ENCODE measurements at places on chromosomes 7 and 10.

DNA sequence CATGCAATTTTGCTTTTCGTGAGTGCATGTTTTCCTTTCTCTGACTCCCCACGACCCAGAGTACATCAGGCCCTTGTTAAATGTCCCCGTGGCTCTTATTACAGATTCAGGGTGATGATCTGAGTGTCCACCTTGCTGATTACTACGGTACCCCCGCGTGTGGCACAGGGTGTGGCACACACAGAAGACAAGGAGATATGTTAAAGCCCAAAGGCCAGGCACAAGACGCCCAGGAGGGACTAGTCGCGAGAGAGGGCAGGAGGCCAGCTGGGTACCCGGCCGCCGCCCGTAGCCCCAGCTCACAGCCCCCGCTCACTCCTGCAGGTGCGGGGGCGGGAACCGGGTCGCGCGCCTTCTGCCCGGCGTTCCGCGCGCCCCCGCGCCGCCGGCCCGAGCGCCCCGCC, 281 bp upstream of the EXOC6 start:
- no peak for DNase-seq

- no peak for DNase-seq
These were observed 17.2 kb downstream of the ZNF488 start for GRCh38 chr10:47366731-47367460.

DNA sequence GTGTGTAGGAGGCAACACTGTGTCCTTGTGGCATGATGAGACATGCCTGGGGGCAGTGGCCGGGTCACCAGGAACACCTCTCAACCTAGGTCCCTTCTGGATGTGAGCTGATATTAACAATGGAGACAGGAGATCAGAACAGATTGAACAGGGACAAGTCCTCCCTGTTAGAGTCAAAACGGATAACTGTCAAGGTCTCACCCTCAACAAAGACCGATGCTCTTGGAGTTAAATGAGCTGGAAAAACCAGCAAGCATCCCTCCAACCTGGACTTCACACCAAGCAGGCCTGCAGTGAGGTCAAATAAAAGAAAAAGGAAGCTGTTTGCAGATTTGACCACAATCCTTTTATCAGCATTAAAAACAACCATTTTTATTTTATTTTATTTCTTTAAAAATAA, 49.0 kb downstream of the SLIT1 start:
- no peak for DNase-seq

DNA sequence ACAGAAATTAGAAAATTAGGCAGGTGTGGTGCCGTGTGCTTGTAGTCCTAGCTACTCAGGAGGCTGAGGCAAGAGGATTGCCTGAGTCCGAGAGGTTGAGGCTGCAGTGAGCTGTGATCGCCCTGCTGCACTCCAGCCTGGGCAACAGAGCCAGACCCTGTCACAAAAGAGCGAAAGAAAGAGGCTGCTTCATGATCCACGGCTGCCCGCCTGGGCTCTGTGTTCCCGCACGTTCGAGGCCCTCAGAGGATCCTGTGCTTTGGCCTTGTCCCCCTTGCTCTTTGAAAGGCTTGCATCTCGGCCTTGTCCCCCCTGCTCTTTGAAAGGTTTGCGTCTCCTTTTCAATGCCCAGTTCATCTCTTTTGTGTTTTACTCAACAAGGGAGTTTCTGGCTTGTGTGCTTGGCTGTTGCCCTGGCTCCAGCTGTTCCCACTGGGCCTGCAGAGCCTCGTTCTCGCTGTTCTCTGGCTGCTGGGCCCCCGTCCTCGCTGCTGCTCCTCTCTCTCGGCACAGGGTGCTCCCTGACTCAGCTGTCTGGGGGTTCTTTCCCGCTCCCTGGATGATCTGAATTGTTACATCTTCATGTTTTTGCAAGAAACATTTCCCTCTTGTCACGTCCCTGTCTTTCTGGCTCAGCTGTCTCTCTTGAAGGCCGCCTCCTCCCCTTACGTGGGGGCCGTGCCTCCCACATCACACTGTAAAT, 45.1 kb upstream of the INPP5A start:
- no peak for DNase-seq

- DNase-seq, result no peak
These were observed 846.8 kb downstream of the NRG3 start for GRCh38 chr10:82721831-82722230.

GRCh38 chr7:157651366-157652160, 314.8 kb downstream of the DNAJB6 start:
- DNase-seq, result no peak

GRCh38 chr10:119132521-119133345, 28.8 kb downstream of the DENND10 start:
- DNase-seq, result no peak

- no peak for DNase-seq
These were observed 959 bp upstream of the ATRNL1 start for GRCh38 chr10:115092258-115092554.

DNA sequence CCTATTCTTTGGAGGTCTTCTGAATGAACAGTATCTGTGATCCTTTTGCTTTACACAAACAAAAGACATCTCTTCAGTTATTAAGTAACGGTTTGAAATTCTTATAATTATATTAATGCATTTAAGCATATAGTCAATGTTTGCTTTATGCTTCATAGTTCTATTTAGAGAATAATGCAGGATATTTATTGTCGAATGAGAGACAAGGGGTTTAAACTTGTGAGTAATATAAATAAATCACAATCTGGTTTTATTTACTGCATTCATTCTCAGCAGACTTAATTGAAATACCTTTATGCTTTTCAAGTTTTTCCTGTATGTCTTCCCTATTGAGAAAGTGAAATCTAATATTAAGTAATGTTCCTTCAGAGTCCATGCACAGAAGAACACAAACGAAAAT, 149.5 kb upstream of the LRRN3 start:
- DNase-seq, result no peak

- no peak for DNase-seq
These were observed 200.3 kb upstream of the PCLO start for GRCh38 chr7:83362871-83363550.

DNA sequence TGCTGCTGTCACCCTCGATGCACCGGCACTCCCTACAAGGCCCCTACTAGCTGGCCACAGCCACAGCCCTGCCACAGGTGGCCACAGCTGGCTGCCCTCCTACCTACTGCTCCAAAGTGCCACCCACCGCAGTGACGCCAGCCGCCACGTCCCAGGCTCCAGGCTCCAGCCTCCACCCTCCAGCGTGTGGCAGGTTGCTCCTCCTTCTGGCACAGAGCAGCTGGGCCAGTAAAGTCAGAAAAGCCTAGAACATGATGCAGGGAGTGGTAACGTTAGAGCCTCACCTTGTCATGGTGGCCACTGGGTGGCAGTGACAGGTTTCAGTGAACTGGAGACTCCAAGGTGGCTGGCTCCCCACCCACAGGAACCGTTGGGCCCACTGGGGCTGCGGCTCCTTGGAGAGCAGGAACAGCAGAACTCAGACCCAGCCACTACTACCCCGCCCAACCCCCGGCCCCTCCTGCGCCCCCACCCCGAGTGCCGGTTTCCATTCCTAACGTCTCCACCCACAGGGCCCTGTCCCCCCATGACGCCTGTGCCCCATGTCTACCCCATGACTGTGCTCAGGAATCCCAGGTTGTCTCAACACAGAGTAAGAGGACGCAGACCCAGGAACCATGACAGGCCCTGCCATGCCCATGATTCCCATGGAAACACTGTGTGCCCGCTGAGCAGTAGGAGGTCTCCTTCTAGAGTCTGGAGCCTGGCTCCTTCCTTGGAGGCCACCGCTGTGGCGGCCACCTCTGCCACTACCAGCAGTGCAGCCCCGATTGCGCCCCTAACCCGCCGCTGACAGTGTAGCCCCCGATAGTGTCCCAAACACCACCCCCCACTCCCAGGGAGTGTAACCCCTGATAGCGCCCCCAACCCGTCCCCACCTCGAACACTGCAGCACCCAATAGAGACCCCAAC, 52.3 kb upstream of the ZNF33B start:
- DNase-seq, result no peak

DNA sequence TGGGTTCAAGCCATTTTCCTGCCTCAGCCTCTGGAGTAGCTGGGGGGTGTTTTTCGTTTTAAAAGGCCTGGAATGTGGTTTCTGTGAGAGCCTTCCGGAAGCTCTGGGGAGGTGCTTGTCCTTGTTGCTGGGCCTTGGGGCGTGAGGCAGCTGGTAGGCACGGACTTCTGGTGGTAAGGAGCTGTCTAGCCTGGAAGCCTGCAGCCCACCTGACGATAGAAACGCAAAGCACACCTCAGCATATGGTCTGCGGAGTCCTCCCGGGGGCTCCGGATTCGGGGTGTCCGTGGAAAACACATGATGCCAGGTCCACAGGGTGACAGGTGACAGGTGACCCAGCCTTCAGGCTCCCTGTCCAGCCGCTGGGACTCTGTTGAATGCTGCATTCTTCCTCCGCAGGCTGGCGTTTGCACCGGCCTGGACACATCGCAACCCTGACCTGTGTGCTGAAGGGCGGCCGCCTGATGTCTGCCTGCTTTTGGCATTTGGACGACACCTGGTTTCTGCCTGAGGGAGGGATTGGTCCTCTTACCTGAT, 37.3 kb downstream of the INPP5A start:
- DNase-seq, result no peak

GRCh38 chr7:142603870-142604448, 145.3 kb upstream of the PRSS1 start:
- DNase-seq, result peak; percentile 48

DNA sequence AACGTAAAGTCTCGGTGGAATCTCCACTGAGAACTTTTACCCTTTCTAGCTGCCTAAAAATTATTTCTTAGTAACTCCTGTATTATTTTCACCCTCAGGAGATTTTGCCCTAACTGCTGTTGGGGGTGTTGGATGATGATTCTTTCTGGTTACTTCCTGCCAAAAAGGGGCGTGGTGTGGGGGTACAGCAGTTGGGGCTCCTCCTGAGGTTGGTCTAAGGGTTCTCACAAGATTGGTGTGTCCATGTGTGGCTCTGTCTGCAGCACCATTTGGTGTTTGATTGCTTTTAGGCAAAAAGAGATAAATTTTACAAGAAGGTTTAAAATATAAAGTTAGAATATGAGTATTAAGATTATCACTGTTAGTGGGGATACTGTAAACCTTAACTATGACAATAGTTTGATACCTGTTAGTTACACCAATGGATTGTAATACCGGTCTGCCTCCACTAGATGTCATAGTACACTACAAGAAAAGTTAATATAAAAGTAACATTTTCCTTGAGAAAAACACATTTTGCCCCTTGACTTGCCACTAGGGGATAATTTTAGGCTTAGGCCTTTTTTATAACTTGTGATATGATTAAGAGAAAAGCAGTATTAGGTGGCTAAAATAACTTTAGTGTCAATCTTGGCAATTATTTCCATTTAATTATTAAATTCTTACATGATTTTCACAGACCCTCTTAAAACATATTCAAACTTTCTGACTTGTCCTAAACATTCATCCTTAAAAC, 928.7 kb downstream of the IPMK start:
- no peak for DNase-seq
